ENCODE measurements at places on chromosomes 7 and 10.

GRCh38 chr7:4849390-4849789 is 12.4 kb downstream of the PAPOLB start:
- DNase-seq = no peak

- no peak for DNase-seq
Observed at GRCh38 chr10:61903928-61904344, 2.4 kb downstream of the ARID5B start.

GRCh38 chr10:130357951-130358350 is 221.8 kb downstream of the GLRX3 start:
- DNase-seq = no peak

DNA sequence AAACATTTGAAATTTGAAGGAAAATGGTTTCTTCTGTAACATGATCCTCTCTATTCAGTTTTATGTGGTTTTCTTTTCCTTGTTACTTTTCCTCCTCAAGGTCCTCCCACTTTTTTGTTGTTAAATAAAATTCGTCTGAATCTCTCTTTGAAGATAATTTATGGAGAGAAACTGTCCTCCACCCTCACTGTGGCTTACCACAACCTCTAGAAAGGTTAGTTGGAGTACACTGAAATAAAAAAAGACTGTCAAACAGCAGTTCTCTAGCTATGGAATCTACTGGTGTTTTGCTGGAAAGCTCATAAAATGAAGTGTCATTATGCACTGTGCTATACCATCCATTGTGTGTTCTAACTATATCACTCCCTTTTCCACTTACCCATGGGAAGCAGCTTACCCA is 189.4 kb downstream of the HDAC9 start:
- DNase-seq = no peak

GRCh38 chr7:855686-856369 is 20.5 kb upstream of the GET4 start:
- DNase-seq = no peak
